ENCODE measurements at places on chromosomes 3 and 15. TPM values are rescaled to one million over a fixed set of nuclear protein-coding genes. Genes with fewer than 3 reads are reported as not detected.

The TMEM40 gene
- not detected for total RNA-seq

The GOLGA6L6 gene
- not detected for total RNA-seq

The CDCP1 gene
- total RNA-seq, result 23.2 TPM

The HPS3 gene
- total RNA-seq, result 31.8 TPM

The FBXO45 gene
- total RNA-seq, result 4.6 TPM

The MED12L gene
- total RNA-seq, result 0.17 TPM

The SPATA12 gene
- total RNA-seq, result under 0.01 TPM

The CGNL1 gene
- under 0.01 TPM for total RNA-seq

The ACAN gene
- under 0.01 TPM for total RNA-seq

The CD86 gene
- total RNA-seq, result not detected

The PLA2G4B gene
- total RNA-seq, result 0.45 TPM

All from bronchus fibroblast of lung (primary cell).